Adipose tissue (tissue), 3 donors: ENCODE measurements at places on chromosomes 3 and 15. TPM values are rescaled to one million over a fixed set of nuclear protein-coding genes. Genes with fewer than 3 reads are reported as not detected.

Gene KBTBD13
- not detected for polyA plus RNA-seq

Gene MYH15
- polyA plus RNA-seq, result not detected

Gene PLA2G4D
- not detected for polyA plus RNA-seq

Gene SERPINI2
- polyA plus RNA-seq, result 0.31 TPM

Gene KNG1
- 0.02 TPM for polyA plus RNA-seq

Gene SLC6A20
- polyA plus RNA-seq, result 0.51 TPM

Gene VIPR1
- 6.9 TPM for polyA plus RNA-seq

Gene PAK2
- 28.2 TPM for polyA plus RNA-seq
